ENCODE measurements at places on chromosomes 13 and 19. TPM values are rescaled to one million over a fixed set of nuclear protein-coding genes. Genes with fewer than 3 reads are reported as not detected.

GRCh38 chr13:51807041-51807440, 3.1 kb upstream of the DHRS12 start:
- DNase-seq: no peak
- H3K4me3 ChIP-seq: no peak overlapping the region
- no peaks in the 10 kb centered on the region for H3K27me3 ChIP-seq
- no peak overlapping the region for H3K27ac ChIP-seq
- H3K4me1 ChIP-seq: peaks cover 10% of the 10 kb centered on the region

ODAD3 gene
- total RNA-seq: 0.56 TPM

DNA sequence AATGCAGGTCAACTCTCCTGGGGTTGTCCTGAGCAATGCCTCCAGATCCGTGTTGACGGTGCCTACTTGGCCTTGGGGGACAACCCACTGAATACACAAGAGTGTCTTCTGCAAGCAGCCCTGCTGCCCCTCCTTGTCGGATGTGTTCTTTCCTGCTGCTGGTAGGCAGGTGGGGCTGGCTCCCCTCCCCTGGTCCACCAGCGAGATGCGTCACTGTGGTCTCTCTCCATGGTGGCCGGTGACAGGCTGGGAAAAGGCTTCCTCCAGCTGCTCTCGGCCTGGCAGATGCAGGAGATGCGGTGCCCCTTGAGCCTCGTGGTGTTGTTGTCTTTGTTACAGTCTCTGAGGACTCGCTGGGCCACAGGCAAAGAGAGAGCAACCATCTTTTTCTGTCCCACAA, 84.9 kb downstream of the RGCC start:
- H3K4me1 ChIP-seq: peaks cover 5% of the 10 kb centered on the region
- no peak for DNase-seq
- H3K36me3 ChIP-seq: no peaks in the 10 kb centered on the region
- no peak overlapping the region for H3K4me3 ChIP-seq
- no peaks in the 10 kb centered on the region for H3K27me3 ChIP-seq
- H3K27ac ChIP-seq: no peak overlapping the region

RPS15 gene
- 4,243 TPM for total RNA-seq

- no peak for DNase-seq
- no peaks in the 10 kb centered on the region for H3K27me3 ChIP-seq
- no peaks in the 10 kb centered on the region for H3K4me1 ChIP-seq
Observed at GRCh38 chr13:67620665-67621064, 390.5 kb upstream of the PCDH9 start.

DNA sequence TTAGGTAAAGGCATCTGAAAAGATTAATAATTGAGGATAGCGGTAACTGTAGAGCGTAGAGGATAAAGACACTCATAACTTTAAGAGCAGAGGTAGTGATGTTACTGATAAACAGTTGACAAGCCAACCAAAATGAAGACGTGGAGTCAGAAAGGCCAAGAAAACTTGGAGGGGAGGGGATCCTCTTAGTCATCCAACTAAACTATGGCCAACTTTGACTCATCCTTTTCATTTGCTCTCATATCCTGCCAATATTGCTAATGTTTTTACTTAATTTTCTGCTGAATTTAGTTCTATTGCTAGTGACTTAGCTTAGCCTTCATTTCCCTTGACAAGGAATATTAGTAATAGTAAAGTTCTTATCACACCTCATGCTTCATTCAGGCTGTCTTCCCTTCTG, 13.4 kb downstream of the ITGBL1 start:
- H3K27ac ChIP-seq: no peak overlapping the region
- H3K36me3 ChIP-seq: no peaks in the 10 kb centered on the region
- no peaks in the 10 kb centered on the region for H3K27me3 ChIP-seq

- no peak for DNase-seq
- no peak overlapping the region for H3K27ac ChIP-seq
- H3K27me3 ChIP-seq: no peaks in the 10 kb centered on the region
- no peaks in the 10 kb centered on the region for H3K4me1 ChIP-seq
Observed at GRCh38 chr13:57992416-57992815, 360.9 kb downstream of the PCDH17 start.

- H3K27ac ChIP-seq: no peak overlapping the region
- no peaks in the 10 kb centered on the region for H3K36me3 ChIP-seq
- no peaks in the 10 kb centered on the region for H3K27me3 ChIP-seq
- no peak overlapping the region for H3K4me3 ChIP-seq
- no peak for DNase-seq
Observed at GRCh38 chr13:110265682-110266430, 41.1 kb downstream of the COL4A1 start.

GRCh38 chr19:9586764-9587163, 2.5 kb upstream of the ZNF121 start:
- H3K4me3 ChIP-seq: no peak overlapping the region
- H3K27ac ChIP-seq: no peak overlapping the region
- no peaks in the 10 kb centered on the region for H3K27me3 ChIP-seq
- no peaks in the 10 kb centered on the region for H3K36me3 ChIP-seq
- H3K4me1 ChIP-seq: peaks cover 4% of the 10 kb centered on the region
- peak; percentile 43 for DNase-seq

DNA sequence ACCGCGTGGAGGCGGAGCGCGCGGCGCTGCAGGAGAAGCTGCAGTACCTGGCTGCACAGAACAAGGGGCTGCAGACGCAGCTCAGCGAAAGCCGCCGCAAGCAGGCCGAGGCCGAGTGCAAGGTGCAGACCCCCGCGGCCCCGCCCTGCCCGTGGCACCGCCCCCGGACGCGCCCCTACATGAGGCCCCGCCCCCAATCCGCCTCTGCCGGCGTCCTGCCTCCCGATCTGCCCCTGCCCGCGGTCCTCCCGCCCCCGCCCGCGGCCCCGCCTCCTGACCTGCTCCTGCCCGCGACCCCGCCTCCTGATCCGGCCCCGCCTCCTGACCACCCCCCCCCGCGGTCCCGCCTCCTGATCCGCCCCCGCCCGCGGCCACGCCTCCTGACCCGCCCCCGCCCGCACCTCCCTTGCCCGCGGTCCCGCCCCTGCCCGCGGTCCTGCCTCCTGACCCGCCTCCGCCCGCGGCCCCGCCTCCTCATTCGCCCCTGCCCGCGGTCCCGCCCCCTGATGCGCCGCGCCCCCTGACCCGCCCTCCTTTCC, 11.7 kb downstream of the PRR36 start:
- no peak overlapping the region for H3K4me3 ChIP-seq
- no peaks in the 10 kb centered on the region for H3K27me3 ChIP-seq
- no peak overlapping the region for H3K27ac ChIP-seq
- H3K36me3 ChIP-seq: no peaks in the 10 kb centered on the region

SLC25A41 gene
- not detected for total RNA-seq

CLN5 gene
- 46.9 TPM for total RNA-seq

ZNF579 gene
- total RNA-seq: 5.7 TPM

GRCh38 chr19:42594617-42595489, at the start of gene CEACAM8:
CEACAM8 (minus strand) TSS chr19:42594924; CDS start chr19:42594828, 96 bp downstream.
- no peaks in the 10 kb centered on the region for H3K4me1 ChIP-seq
- H3K4me3 ChIP-seq: no peak within 1 kb of the TSS
- no peaks in the 10 kb centered on the region for H3K27me3 ChIP-seq
- no peak for DNase-seq
- no peak within 1 kb of the TSS for H3K27ac ChIP-seq

DNA sequence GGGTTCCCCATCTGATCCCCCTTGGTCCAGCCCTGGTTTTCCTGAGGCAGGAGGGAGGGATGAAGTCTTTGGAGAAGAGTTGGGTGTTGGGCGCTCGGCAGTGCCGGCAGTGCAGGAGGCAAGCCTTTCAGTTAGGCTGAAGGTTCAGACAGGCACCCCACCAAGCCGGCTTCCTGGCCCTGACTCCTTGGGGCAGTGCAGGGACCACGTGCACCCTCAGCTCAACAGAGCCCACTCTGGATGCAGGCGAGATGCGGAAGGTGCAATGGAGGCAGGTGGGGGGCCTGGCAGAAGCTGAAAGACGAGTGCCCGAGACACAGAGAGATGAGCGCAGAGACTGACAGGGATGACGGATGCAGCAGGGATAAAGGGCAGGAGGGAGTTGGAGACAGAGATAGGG, 11.1 kb downstream of the MAMSTR start:
- H3K27ac ChIP-seq: no peak overlapping the region
- peaks cover 5% of the 10 kb centered on the region for H3K4me1 ChIP-seq

DNA sequence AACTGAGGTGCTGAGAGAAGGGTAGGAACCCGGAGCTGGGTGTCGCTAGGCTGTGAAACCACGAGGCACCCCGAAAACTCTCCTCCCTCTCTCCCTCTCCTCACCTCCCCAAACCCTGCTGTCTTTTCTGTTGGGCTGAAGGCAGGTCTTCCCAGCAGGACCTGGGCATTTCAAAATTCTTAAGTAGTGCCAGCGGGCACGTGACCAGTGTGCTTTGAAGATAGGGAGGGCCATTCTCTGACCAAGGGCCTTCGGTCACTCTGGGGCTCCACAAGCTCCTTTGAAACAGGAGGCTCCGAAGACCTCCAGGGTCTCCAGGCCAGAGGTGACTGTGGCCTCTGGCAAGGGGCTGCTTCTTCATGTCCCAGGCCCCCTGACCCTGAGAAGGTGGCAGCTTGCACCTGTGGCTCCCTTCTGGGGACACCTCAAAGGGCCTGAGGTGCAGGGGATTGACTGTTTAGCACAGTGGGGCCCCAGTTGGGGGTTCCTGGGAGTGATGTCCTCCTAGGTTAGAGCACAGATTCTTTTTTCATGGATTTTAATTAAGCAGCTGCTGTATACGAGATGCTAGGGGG, 48.3 kb downstream of the DNM2 start:
- no peak overlapping the region for H3K27ac ChIP-seq
- no peak overlapping the region for H3K4me3 ChIP-seq
- no peaks in the 10 kb centered on the region for H3K36me3 ChIP-seq
- DNase-seq: no peak
- H3K27me3 ChIP-seq: no peaks in the 10 kb centered on the region

All from ovary (tissue), 10 donors.